Activated CD4-positive, alpha-beta memory T cell treated with anti-CD3 and anti-CD28 coated beads, Interleukin-2, amount 10 ng/mL, durations not matched to agents 7 days and 5 days (primary cell): ENCODE measurements at places on chromosomes 7 and 10.

DNA sequence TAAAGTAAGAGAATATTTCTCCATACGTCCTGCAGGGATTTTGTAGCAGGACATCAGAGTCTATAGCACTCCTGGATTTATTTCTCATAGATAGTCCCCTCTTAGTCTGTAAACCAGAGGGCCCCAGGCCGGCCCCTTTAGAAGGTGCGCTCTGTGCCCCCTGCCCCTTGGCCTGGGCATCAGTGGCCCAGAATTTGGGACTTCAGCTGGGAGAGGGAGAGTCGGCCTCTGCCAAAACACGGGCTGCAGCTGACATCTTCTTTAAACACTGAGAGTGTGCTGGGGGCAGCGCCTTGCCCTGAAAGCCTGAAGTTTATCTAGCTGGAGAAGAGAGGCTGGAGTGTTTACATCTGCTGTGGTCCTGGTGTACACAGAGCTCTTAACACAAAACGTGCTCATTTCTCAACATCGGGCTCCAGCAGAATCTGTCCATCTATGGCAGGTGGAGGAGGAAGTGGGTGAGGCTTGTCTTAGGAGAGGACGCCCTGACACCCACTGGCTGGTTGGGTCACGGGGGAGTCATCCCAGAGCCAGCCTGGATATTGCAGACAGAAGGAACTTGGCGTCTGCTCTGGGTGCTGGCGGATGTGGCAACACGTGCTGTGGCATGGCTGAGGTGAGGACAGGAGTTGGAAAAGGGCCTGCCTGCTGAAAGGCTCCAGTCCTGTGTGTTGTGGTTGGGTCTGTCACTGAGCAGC is 5.0 kb upstream of the TACR2 start:
- no peak overlapping the region for H3K27ac ChIP-seq
- no peaks in the 10 kb centered on the region for H3K36me3 ChIP-seq
- H3K4me1 ChIP-seq: peaks cover 32% of the 10 kb centered on the region
- no peaks in the 10 kb centered on the region for H3K27me3 ChIP-seq
- H3K4me3 ChIP-seq: no peak overlapping the region

GRCh38 chr10:100019787-100020141 is 10.0 kb upstream of the DNMBP start:
- no peak for DNase-seq
- no peaks in the 10 kb centered on the region for H3K36me3 ChIP-seq
- no peak overlapping the region for H3K4me3 ChIP-seq
- peaks cover 20% of the 10 kb centered on the region for H3K27me3 ChIP-seq

GRCh38 chr10:13291061-13291460 is 8.8 kb downstream of the PHYH start:
- peaks cover 20% of the 10 kb centered on the region for H3K4me1 ChIP-seq
- H3K36me3 ChIP-seq: peaks cover 8% of the 10 kb centered on the region
- H3K4me3 ChIP-seq: no peak overlapping the region
- H3K27me3 ChIP-seq: no peaks in the 10 kb centered on the region
- DNase-seq: no peak

- DNase-seq: no peak
- no peaks in the 10 kb centered on the region for H3K27me3 ChIP-seq
- H3K4me1 ChIP-seq: peaks cover 63% of the 10 kb centered on the region
- no peak overlapping the region for H3K4me3 ChIP-seq
- peaks cover 59% of the 10 kb centered on the region for H3K36me3 ChIP-seq
Observed at GRCh38 chr10:92598321-92598720, 5.4 kb downstream of the KIF11 start.
